ENCODE measurements at places on chromosomes 12 and 14.

- peak; percentile 73 for DNase-seq
Measured at GRCh38 chr14:27387463-27387862, 789.6 kb upstream of the NOVA1 start.

GRCh38 chr12:87323369-87323768 is 705.8 kb downstream of the C12orf50 start:
- DNase-seq = peak; percentile 66

DNA sequence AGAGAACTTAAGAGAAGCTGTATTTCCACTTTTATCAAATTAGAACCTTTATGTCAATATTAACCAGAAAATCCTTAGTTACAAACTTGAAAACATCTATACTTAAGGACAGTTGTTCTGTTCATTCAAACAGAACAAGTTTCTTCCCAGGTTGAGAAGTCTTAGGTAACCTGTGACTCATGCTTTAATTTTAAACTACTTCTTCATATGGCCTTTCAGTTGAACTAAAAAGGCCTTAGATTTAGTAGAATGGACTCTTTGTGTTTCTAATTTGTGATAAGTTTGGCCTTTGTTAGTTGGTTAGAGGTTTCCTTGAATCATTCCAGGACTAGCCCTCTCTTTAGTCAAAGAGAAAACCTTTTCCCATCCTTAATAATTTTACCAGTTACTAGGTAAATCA is 274.2 kb downstream of the FUT8 start:
- no peak for DNase-seq

DNA sequence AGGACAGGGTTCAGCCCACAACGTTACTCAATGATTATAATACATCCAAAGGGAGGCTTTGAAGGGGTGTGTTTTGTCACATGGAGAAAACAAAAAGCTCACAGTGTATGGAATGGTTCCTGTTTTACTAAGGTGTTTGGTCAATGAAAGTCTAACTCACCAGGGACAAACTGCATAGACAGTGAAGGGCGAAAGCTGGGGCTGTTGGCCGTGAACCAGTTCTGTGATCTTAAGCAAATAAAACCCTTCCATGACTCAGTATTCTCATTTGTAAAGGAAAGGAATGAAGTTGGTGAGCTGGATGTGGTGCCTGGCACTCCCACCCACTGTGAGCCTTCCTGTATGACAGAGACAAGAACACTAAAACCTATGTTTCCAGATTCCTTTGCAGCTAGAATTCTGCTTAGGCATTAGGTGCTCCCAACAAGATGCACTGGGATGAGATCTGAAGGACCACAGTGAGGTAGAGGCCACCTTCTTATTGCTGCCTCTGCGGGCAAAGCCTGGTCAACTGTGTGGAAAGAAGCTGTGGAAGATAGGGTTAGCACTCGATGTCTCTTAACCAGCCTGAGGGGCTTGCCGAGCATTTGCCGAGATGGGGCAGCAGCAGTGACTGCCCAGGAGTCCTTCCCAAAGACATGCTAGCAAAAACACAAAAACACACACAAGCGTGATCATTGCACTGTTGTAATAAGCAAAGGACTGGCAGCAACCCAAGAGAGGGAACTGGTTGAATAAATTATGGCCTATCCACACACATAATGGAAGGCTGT is 48.5 kb downstream of the VCPKMT start:
- DNase-seq = peak; percentile 47

GRCh38 chr12:122406701-122407164 is 15.7 kb downstream of the CLIP1 start:
- no peak for DNase-seq

DNA sequence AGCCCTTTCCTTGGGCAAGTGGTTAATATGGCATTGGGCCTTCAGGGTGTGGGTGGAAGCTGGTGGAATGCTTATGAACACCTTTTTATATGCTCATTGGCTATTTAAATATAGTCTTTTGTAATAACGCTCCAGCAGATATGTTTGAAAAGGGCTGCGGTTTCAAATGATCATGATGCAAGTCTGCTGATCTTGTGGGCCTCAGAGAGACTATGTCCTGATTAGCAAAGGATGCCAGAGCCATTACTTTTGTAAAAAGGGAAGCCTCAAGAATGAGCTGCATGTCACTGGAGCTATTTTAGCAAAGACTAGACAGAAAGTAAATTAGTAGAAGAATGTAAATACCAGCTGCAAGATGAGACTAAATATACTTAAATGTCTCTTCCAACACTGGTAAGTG is 200.5 kb downstream of the GXYLT1 start:
- DNase-seq = no peak

GRCh38 chr12:119593578-119594398 is at the start of gene TMEM233:
Gene TMEM233, plus strand, starts transcription at chr12:119593774. Its CDS starts 75 bp downstream, at chr12:119593849.
- DNase-seq = peak; percentile 22

DNA sequence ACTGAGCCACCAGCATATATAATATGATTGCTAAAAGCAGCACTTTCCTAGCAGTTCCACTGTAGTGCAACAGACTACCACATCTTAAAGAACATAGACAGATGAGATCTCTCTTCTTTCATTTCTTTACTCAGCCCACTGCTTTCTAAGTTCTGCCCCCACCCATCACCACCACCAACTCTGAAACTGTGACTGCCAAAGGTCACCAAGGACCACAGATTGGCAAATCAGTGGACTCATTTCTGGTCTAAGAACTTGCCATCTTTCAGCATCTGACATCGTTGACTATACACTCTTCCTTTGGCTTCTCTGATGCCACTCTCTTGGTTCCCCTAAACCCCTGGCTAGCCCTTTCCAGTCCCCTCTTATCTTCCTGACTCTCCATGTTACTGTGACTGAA is 38.4 kb downstream of the IFNG start:
- DNase-seq = no peak

DNA sequence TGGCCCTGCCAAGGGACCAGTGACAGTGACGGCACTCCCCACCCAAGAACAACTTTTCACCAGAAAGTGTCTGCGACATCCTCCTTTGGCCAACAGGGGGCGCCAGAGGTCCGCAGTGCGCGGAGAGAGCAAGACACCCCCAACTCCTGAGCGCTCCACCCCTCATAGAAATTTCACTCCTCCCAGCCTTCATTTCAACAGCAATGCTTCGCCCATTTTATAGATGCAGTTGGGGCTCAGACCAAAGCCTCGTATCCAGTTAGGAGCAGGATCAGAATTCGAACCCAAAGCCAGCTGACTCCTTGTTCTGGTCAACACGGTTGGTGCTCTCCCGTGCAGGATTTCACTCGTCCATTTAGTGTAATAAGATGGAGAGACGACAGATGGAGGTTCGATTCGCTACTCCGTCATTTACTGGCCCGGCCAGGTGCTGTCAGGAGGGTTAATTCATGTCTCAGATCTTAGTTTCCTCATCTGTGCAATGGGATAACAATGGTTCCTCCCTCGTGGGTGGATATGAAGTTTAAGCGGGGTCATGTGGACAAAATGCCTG is 2.4 kb upstream of the POP5 start:
- DNase-seq = peak; percentile 48

DNA sequence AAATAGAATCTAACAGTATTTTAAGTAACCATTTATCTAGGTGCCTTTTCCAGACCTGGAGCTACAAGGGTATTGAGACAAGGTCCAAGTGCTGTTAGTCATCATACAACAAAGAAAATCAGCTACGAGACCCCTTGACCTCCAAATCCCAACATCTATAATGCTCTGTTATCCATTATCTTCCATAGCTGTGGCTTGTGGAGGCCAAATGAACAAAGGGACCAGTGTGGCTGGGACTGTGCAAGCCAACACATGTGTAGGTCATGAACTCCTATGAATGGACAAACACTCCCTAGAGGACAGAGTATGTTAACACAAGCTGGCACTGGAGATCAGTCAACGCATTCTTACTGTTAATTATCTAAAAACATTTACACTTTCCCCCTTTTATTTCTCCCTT is 374.5 kb downstream of the EMP1 start:
- DNase-seq = no peak

GRCh38 chr12:95118788-95119179 is 45.4 kb upstream of the NR2C1 start:
- no peak for DNase-seq

DNA sequence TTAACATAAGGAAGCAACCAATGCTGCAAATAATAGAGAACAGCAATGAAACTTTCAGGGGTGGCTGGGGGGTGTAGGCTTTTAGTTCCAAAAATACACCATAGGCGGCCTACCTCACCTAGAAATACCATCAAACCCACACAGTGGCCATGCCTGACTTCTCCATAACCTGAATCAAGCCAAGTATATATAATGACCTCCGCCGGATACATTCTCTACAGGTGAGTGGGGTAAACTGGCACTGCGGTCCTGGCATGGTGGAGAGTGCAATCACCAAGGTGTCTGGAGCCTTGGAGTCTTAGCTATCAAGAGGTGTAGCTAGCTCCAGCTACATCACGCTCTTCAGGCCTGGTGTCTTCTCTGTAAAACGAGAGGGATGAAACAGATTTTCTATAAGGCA is 1.2 kb downstream of the ZBTB25 start:
- DNase-seq = no peak

DNA sequence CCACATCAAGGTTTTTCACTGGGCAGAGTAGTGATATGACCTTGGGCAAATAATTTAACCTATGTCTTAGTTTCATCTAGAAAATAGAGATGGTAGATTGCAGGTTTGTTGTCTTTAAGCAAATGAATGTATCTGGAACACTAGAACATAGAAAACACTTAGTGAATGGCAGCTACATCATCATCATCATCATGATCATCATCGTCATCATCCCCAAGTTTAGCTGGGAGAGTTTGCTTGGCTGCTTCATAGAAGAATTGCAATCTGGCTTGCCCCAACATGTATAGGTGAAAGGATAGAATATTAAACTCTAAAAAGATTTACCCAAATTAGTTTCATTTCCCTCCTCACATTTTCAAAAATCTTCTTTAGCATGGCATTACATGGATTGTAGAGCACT is 91.3 kb upstream of the TMEM260 start:
- no peak for DNase-seq

DNA sequence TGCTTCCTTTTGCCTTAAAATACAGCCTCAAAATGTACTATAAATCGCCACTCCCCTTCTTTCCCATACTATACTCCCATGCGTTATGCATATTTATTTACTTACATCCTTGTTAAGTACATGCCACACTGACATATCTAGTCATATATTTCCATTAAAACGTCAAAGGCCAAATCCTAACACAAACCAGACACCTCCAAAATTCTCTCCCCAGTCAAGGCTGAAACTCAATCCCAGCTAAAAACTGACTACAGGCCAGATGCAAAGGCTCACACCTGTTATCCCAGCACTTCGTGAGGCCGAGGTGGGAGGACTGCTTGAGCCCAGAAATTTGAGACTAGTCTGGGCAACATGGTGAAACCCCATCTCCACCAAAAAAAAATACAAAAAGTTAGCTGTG is 5.7 kb upstream of the CAND1 start:
- no peak for DNase-seq

DNA sequence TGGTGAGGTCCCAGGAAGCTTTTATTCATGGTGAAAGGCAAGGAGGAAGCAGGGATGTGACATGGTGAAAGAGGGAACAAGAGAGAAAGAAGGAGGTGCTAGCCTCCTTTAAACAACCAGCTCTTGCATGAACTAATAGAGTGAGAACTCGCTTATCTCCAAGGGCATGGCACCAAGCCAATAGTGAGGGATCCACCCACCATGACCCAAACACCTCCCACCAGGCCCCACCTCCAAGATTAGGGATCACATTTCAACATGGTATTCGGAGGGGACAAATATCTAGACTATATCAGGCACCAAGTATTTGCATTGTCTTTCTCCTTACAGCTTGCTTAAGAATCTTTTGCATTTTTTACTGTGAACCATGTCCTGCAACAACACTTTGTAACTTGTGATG is 91.9 kb upstream of the DHRS4 start:
- DNase-seq = no peak

GRCh38 chr14:34496679-34497513 is 34.9 kb upstream of the SPTSSA start:
- DNase-seq = peak; percentile 100

Measured in fibroblast of lung (primary cell).